ENCODE measurements at places on chromosomes 3 and 15. TPM values are rescaled to one million over a fixed set of nuclear protein-coding genes. Genes with fewer than 3 reads are reported as not detected.

GRCh38 chr15:37045859-37046740 is 54.2 kb downstream of the MEIS2 start:
- H3K4me1 ChIP-seq, result no peaks in the 10 kb centered on the region
- H3K36me3 ChIP-seq, result no peaks in the 10 kb centered on the region
- DNase-seq, result no peak
- H3K4me3 ChIP-seq, result no peak overlapping the region

- DNase-seq, result no peak
- H3K27me3 ChIP-seq, result no peaks in the 10 kb centered on the region
- no peak overlapping the region for H3K4me3 ChIP-seq
- no peaks in the 10 kb centered on the region for H3K36me3 ChIP-seq
Measured at GRCh38 chr3:42043099-42043813, 47.9 kb upstream of the TRAK1 start.

Gene FHIT
- 8.0 TPM for total RNA-seq

DNA sequence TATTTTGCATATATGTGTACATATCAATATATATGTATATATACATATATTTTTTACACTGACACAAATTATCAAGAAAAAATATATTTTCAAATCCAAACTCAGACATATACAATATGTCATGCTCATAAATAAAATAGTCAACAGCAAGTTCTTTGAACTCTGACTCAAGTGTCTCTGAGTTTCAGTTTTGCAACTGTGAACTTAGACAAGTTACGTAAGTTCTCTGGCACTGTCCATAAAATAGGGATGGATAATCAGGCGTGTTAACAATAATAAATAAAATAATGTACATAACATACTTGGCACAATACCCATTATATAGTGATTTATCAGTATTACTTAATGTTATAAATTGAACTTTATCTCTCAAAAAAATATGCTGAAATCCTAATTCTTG is 12.1 kb upstream of the XRN1 start:
- H3K27me3 ChIP-seq, result no peaks in the 10 kb centered on the region
- H3K4me1 ChIP-seq, result no peaks in the 10 kb centered on the region
- peaks cover 13% of the 10 kb centered on the region for H3K36me3 ChIP-seq
- H3K27ac ChIP-seq, result no peak overlapping the region

DNA sequence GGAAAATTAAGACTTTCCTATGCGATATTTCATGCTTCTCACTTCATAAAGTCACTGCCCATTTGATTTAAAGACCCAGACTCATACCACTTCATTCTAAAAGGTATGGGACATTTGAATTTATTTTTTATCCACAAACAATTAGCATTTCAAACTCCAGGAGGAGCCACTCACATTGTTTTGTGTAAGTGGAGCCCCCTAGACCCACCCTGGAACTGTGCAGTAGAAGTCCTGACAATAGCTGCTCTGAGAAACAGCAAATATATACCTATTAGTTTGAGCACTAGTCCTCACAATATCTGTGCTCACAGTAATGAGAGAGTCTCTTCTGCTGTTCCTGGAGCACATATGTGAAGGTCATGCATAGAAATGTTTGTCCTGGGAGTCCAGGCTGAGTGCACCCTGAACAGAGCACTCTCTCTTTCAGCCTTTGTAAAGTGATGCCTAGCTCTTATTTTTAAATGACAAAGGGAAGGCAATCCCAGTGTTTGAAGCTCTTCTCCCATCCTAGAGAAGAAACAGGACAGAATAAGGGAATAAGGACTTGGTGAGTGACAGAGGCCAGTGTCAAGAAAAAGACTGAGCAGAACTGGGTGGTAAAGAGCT is 127.5 kb upstream of the STRIT1 start:
- no peaks in the 10 kb centered on the region for H3K36me3 ChIP-seq
- DNase-seq, result no peak
- H3K4me3 ChIP-seq, result no peak overlapping the region
- no peaks in the 10 kb centered on the region for H3K27me3 ChIP-seq
- peaks cover 13% of the 10 kb centered on the region for H3K4me1 ChIP-seq

DNA sequence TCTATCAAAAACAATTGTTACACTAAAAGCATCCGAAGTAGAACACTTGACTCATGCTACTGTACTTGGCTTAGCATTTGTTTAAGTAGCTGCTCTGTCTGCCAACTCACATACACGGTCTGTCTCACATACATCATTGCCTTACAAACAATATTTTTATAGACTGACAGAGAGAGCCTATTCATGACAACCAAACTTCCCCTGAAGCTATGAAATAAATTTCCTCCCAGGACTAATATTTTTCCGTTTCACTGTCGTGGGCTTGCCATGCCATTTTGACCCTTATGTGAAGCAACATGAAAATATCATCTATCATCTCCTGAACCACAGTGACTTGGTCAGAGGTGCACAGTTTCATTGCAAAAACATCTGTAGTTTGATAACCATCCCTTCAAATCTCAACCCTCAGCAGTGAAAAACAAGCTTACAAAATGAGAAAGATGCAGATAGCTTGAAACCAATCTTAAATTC is 66.5 kb upstream of the PYGO1 start:
- H3K4me1 ChIP-seq, result no peaks in the 10 kb centered on the region
- H3K27me3 ChIP-seq, result no peaks in the 10 kb centered on the region
- no peak overlapping the region for H3K27ac ChIP-seq
- H3K4me3 ChIP-seq, result no peak overlapping the region

Gene THPO
- not detected for total RNA-seq

Gene CEMIP
- 4.1 TPM for total RNA-seq

DNA sequence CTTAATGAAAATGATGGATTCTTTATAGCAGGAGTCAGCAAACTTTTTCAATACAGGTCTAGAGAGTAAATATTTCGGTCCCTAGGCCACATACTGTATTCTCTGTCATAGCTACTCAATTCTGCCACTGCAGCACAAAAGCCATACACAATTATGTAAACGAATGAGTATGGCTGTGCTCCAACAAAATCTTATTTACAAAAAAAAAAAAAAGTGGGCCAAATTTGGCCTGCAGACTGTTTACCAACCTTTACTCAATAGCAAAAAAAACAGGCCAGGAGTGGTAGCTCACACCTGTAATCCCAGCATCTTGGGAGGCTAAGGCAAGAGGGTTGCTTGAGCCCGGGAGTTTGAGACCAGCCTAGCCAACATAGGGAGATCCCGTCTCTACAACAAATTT is 41.1 kb downstream of the TTBK2 start:
- H3K4me3 ChIP-seq, result no peak overlapping the region
- H3K27ac ChIP-seq, result no peak overlapping the region
- no peaks in the 10 kb centered on the region for H3K27me3 ChIP-seq
- H3K36me3 ChIP-seq, result no peaks in the 10 kb centered on the region

DNA sequence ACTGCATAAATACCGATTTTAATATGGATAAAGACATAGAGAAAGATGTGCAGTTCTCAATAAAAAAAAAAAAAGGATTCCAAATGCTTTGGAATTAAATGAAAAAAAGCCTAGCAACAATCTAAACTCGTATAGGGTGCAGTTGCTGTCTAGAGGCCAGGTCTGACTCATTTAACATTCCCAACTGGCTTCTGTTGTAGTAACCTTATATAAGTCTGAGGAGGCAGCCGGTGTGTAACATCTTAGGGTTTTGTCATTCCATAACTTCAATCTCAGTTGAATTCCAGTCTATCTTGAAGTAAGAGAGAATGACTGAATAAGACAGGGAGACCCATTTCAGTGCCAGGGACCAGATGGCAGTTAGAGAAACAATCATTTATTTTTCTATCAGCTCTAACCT is 6.5 kb downstream of the PDCD10 start:
- H3K27ac ChIP-seq, result no peak overlapping the region
- DNase-seq, result no peak
- H3K27me3 ChIP-seq, result no peaks in the 10 kb centered on the region
- no peak overlapping the region for H3K4me3 ChIP-seq
- H3K4me1 ChIP-seq, result peaks cover 51% of the 10 kb centered on the region
- H3K36me3 ChIP-seq, result peaks cover 4% of the 10 kb centered on the region

Gene VPS18
- total RNA-seq, result 16.6 TPM

- H3K36me3 ChIP-seq, result no peaks in the 10 kb centered on the region
- H3K4me3 ChIP-seq, result no peak overlapping the region
- no peaks in the 10 kb centered on the region for H3K4me1 ChIP-seq
- H3K27me3 ChIP-seq, result no peaks in the 10 kb centered on the region
- no peak for DNase-seq
- no peak overlapping the region for H3K27ac ChIP-seq
Measured at GRCh38 chr3:78894787-78895186, 873.0 kb downstream of the ROBO1 start.

All from Calu3 (cell line).